ENCODE measurements at places on chromosomes 1 and 21. TPM values are rescaled to one million over a fixed set of nuclear protein-coding genes. Genes with fewer than 3 reads are reported as not detected.

ACTN2 gene
- 33.8 TPM for total RNA-seq

PLEKHG5 gene
- 24.9 TPM for total RNA-seq

S100B gene
- total RNA-seq: 6.1 TPM

OR2W3 gene
- 2.9 TPM for total RNA-seq

LRRC53 gene
- under 0.01 TPM for total RNA-seq

TEX38 gene
- not detected for total RNA-seq

DNA sequence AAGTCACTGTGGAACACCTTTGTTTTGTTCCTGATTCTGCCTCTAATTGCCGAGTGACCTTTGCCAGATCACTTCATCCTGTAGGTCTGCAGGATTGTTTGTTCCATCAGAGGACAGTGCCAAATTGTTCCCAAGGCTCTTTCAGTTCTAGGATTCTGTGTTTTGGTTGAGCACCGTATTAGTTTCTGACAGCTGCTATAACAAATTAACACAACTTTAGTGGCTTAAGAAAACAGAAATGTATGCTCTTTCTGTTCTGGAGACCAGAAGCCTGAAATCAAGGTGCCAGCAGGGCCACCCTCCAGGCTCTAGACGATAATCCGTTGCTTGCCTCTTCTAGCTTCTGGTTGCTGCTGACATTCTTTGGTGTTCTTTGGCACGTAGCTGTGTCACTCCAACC, 3.4 kb upstream of the PIGR start:
- no peak for DNase-seq

GRCh38 chr1:37605061-37605650, 9.4 kb upstream of the GNL2 start:
- no peak for DNase-seq

DNA sequence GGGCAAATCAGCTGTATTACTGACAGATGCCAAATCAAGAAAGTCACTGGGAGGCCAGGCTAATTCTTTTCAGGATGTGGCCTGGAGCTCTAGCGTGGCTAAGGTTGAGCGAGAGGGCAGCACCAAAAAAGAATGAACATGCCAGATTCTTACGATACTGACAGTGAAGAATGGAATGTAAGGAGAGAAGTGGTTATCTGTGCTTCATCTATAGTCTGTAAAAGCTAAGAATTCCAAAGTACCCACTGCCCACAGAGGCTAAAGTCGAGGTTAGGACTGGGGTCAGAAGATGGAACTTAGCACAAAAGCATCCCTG, 32.7 kb downstream of the TFAP2E start:
- no peak for DNase-seq

- DNase-seq: no peak
Measured at GRCh38 chr1:51237351-51238033, 1.4 kb downstream of the RNF11 start.

- DNase-seq: no peak
Measured at GRCh38 chr1:84037758-84038611, 39.1 kb upstream of the TTLL7 start.

GRCh38 chr21:15748586-15748985, 18.8 kb downstream of the USP25 start:
- no peak for DNase-seq

GRCh38 chr1:169784102-169784501, 10.6 kb downstream of the METTL18 start:
- no peak for DNase-seq

GRCh38 chr1:197526736-197527371, 248.4 kb downstream of the DENND1B start:
- no peak for DNase-seq

Data from frontal cortex (tissue), 4 donors.